ENCODE measurements at places on chromosomes 4 and X.
A peak's percentile ranks its signal among the peaks of the same experiment; 100 is the strongest.

- DNase-seq: no peak
These were observed 45.6 kb upstream of the CHRNA9 start for GRCh38 chr4:40289366-40290188.

- DNase-seq: no peak
These were observed 79.7 kb upstream of the ELOVL6 start for GRCh38 chr4:110278127-110278526.

- DNase-seq: no peak
These were observed 433.6 kb upstream of the PPP1R2C start for GRCh38 chrX:43211570-43211969.

DNA sequence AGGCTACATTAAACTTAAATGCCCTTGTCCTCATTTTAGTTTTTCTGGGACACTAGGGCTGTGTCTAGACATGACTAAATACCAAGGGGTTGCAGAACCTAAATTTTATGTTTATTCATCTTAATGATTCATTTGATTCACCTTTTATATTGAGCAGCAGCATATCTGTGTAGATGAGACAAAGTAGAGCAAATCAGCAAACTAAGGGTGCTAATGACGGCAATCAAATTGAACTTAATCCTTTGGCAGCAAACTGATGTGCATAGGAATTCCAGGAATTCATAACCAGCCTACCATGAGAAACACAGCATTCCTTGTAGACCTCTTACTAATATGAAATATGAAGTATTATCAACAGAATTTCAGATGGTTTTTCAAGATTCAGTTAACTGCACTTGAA is 25.1 kb downstream of the EPHA5 start:
- DNase-seq: no peak

DNA sequence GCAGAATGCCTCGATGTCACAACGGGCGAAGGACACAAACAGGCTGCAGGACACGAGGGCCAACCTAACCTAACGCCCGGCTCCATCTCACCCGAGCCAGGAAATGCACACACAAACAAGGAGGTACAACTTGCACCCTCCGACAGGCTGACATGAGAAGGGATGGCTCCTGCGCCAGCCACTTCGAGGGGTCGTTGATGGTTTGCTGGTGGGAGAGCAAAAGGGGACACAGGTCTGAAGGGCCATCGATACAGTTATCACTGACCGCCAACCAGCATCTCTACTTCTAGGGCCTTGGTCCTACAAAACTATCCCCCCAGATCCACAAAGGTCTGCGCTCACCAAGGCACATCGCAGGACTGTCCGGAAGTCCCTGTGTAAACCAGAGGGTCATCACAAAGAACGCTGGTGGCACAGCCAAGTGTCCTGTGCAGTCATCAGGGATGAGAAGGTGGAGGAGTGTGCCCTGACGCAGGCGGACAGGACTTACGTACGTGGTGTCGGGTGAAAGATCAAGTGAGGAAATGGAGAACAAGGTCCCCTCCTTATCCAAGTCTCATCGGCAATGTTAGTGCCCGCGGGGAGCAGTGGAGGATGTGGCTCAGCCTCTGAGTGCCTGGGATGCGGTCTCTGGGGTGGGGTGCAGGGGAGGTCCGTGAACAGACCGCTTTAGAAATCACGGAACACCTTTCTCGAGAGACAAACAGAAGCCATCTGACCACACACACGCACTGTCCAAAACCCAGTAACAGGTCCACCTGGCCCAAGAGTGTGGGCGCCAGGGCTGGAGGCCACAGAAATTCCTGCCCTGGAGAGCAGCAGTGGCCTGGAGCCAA is 7.0 kb downstream of the MXD4 start:
- DNase-seq: no peak

DNA sequence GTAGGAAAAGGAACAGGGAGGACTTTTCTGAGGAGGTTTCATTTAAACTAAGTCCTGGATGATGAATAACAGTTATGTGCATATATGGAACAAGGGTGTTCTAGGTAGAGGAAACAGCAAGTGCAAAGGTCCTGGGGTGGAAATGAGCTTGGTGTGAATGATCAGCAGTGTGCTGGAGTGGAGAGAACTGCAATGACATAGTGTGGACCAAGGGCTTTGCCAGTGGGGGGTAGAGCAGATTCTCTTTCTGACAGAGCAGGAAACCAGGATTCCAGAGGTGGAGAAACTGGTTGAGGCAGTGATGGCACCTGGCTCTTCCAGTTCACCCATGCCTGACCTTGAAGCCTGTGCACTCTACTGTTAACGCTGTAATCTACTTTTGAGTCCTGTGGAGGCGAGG is 1.7 kb downstream of the PPP1R3F start:
- DNase-seq: no peak

DNA sequence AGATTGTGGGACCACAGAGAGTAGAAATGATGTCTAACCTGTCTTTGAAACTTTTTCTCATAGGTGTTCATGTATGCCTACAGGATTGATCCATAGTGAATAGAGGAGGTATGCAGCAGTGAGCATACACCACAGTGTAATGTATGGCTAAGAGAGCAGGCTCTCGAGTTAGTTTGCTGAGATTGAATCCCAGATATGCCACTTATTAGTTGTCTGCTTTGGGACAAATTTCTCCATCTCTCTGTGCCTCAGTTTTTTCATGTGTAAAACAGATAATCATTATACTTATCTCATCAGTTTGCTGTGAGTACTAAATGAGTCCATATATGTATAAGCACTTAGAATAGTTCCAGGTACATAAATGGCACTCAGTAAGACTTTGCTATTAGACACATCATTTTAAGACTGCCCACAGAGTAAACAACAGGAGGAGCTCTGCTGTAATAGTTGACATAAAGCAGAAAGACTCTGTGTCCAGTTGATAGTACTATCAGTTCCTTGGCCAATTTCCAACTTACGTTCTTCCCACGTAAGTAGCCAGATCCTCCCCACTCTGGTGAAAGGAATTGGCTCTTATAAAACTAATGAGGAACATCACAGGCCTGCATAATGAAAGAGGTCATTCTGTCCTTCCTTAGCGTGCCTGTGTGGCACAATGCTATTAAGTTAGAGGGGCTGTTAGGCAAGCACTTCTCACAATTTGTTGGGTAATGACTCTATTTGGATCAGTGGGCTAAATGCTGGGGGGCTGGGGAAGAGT is 20.7 kb upstream of the RNF150 start:
- DNase-seq: no peak

- no peak for DNase-seq
These were observed 353.4 kb upstream of the TACR3 start for GRCh38 chr4:104073229-104073628.

- peak; percentile 73 for DNase-seq
These were observed 15.6 kb upstream of the BBS12 start for GRCh38 chr4:122716825-122717448.

- DNase-seq: no peak
These were observed 255.8 kb downstream of the COL25A1 start for GRCh38 chr4:109046471-109047201.

DNA sequence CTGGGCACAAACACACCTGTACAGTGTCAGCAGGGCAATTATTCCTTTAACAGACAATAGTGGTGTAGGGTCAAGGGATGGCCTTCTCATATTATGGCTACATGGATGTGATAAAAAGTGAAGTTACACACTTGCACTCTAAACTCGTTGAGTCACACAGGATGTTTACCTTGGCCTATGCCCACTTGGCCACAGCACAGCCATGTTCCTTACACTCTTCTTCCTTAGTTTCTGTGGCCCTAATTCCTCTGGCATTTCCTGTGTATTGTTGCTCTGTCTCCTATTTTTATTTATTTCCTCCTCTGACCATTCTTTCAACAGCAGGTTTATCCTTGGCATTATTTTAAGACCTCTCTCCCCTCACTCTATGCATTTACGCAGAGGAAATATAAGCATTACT is 86.8 kb upstream of the NPFFR2 start:
- no peak for DNase-seq

GRCh38 chrX:15816438-15816809 is 26.1 kb downstream of the ZRSR2 start:
- no peak for DNase-seq

GRCh38 chrX:19790829-19791228 is 96.6 kb downstream of the SH3KBP1 start:
- DNase-seq: no peak

- DNase-seq: no peak
These were observed 159.2 kb upstream of the CPEB2 start for GRCh38 chr4:14842964-14843630.

DNA sequence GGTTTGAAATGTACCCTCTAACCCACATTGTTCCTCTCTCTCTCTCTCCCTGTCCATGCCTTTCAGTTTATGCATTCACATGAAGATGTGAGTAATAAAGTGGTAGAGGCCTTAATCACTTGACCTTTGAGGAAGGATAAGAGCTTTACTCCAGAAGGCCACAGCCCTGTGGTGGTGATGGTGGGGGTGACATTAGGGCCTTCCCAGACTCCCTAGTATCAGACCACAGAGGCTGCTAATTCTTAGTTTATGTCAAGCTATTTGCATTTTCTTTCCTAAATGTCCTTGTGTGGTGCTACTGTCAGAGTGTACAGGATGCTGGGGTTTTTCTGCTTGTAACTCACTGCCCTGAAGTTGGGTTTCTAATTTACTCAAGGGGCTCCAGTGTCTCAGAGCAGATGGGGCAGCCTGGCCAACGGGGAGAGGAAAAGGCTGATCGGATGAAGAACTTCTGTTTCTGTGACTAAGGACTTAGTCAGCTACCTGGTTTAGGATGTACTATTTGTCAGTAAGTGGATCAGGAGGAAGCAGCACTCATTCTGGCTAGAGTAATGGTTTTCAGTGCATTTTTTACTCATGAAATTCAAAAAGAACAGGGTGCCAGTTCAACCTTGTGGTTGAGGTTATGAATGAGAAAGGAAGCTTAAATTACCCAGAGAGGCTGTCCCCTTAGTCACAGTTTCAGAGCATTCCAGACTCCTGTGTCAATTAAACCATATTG is 509.6 kb upstream of the DIPK2B start:
- peak; percentile 11 for DNase-seq

GRCh38 chrX:132834741-132835140 is 123.7 kb downstream of the HS6ST2 start:
- no peak for DNase-seq

GRCh38 chr4:92120810-92121498 is 182.8 kb upstream of the GRID2 start:
- DNase-seq: no peak

DNA sequence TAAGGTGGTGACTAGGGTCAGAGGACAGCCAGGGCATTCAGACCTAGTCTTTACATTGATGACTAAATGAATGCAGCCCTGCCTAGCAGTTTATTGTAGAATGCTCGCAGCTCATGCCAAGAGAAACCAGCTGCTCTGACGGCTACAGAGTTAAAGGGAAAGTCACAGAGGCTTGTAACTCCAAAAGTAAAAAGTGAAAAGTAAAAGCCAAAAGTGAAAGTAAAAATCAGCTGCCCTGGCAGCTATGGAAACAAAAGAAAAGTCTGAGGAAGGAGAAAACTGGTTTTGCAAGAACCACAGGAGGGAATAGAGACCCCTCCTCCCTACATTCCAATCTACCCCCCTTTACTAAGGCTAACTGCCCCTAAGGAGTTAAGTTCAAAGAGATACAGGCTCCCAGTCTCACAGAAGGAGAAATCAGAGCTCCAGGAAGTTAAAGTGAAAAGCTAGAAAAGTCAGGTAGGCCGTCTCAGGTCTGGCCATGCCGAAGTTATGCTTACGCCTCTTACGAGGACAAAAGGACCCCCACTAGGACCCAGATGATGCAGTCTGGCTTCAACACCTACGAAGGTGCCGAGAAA is 6.0 kb downstream of the GAGE10 start:
- peak; percentile 0 for DNase-seq

DNA sequence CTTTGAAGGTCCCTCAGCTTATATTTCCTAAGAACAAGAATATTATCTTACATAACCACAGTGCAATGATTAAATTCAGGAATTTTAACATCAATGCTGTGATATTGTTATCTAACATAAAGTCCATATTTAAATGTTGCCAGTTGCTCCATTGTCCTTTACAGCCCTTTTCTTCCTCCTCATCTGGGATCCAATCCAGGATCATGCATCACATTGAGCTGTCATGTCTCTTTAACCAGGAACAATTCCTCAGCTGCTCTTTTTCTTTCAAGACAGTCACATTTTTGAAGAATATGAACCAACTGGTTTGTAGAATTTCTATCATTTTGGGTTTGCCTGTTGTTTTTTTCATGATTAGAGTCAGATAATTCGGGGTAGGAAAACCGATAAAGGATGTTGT is 12.0 kb downstream of the TMSB4X start:
- no peak for DNase-seq

GRCh38 chr4:123699880-123700771 is 303.5 kb downstream of the SPRY1 start:
- no peak for DNase-seq

DNA sequence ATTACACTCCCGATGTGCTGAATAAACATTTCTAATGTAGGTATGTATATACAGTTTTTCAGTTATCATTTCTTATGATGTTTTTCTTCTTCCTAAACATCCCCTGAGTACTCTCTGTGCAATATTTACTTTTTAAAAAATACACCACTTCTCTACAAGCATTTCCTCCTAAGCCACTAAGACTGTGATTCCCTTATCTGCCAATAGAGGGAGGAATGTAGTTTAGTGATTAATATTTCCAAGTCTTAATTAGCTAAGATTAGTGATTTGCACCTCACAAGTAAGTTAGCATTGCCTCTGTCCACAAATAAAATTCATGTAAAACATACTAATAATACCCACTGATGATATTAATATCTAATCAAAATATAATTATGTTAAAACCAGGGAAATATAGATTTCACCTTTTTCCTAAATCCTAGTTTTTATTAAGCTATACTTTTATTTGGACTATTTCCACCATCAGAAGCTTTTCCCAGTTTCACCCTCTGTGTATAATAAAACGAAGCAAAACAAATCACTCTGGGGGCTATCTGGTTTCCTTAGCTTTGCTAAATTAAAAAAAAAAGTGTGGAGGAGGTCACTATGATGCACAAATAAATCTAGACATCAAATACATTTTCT is 909.1 kb downstream of the FAT4 start:
- DNase-seq: no peak

DNA sequence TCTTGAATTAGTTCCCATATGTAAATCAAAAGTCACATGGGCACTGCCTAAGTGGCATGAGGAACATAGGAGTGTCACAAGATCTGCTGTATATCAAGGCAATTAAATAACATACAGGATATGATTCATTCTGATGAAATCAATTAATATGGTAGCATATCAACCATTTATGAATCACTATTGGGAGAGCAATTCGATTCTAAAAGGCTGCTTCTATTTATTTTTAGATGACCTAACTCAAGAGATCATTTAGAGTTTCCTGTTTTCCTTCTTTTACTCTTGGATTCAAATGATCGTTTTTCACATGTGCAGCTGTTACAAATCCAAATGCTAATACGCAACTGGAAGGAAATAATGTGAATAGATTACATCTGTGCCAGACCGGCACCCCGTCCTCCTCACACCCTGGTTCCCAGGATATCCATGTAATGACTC is 81.9 kb downstream of the HCCS start:
- DNase-seq: no peak

DNA sequence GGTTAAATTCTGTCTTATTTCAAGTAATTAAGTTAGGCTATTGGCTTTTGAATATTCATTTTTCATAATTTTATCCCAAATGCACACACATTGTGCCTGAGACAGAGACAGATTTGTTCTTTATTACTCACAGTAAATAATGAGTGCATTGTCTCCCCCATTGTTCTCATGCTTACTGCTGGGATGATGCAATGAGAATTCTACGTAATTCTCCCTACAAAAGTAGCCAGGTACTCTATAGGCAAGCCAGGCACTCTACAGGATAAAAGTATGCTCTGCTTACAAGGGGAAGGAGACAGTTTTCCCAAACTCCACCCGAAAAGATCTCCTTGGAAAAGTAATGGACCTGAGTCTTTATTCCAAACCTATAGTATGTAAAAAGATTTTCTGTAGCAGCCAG is 1890.7 kb upstream of the PCDH10 start:
- no peak for DNase-seq

All from stimulated activated CD4-positive, alpha-beta T cell treated with anti-CD3 and anti-CD28 coated beads, Interleukin-2, amount 100 ng/mL, for 4 hours (primary cell).